ENCODE measurements at places on chromosomes 12 and 14. TPM values are rescaled to one million over a fixed set of nuclear protein-coding genes. Genes with fewer than 3 reads are reported as not detected.

DNA sequence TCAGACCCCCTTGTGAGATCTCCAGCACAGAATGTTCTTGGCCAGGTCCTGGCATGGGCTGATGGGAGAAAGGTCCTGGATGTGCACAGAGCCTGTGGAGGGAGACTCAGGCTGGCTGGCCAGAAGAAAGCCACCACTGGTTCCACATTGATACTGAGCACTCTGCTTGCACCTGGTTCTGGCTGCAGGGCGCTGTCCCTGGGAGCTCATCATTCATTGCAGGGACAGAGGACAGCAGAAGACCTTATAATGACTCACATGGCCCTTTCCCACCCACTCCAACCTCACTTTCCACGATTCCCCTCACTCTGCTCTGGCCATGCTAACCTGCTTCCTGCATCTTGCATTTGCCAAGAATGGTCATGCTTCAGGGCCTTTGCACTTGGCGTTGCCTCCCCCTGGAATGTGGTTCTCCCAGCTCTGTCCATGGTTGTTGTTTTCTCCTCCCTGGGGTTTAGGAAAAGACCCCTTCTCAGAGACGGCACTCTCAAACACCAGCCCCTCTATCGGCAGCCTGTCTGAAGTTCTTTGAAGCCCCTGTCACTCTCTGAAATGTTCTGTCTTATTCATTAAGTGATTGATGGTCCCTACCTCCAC lies 10.3 kb downstream of the KRT7 start:
- H3K36me3 ChIP-seq, result peaks cover 4% of the 10 kb centered on the region
- no peak overlapping the region for H3K4me3 ChIP-seq
- H3K27ac ChIP-seq, result no peak overlapping the region
- no peak for DNase-seq

GRCh38 chr12:109638735-109639134 lies 65.1 kb downstream of the MVK start:
- no peak overlapping the region for H3K27ac ChIP-seq
- H3K27me3 ChIP-seq, result no peaks in the 10 kb centered on the region
- no peaks in the 10 kb centered on the region for H3K36me3 ChIP-seq

GRCh38 chr12:67442347-67442841 lies 173.2 kb downstream of the CAND1 start:
- H3K27ac ChIP-seq, result no peak overlapping the region
- no peak for DNase-seq
- H3K4me1 ChIP-seq, result peaks cover 7% of the 10 kb centered on the region

DNA sequence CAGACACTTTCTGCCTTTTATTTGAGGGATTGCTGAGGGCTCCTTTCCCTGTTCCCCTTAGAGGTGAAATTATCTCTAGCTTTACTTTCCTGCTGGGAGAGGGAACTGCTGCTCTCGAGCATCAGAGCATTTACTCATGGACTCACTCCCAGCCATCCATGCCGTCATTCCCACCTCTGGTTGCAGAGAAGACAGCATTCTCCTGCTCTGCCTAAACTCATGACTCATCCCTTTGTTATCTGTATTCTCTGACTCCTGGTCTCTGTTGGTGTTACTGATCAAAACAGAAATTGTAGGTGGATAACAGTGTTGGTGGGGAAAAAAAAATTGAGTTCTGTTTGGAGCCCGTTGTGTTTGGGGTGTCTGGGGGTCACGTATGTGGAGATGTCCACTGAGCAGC lies 159.3 kb downstream of the TTC8 start:
- no peak for DNase-seq
- peaks cover 7% of the 10 kb centered on the region for H3K27me3 ChIP-seq
- no peak overlapping the region for H3K4me3 ChIP-seq
- no peaks in the 10 kb centered on the region for H3K4me1 ChIP-seq
- no peak overlapping the region for H3K27ac ChIP-seq

GRCh38 chr14:99568567-99569560 lies 35.1 kb downstream of the CCDC85C start:
- H3K36me3 ChIP-seq, result no peaks in the 10 kb centered on the region
- no peaks in the 10 kb centered on the region for H3K27me3 ChIP-seq
- H3K4me1 ChIP-seq, result peaks cover 10% of the 10 kb centered on the region
- no peak overlapping the region for H3K27ac ChIP-seq
- no peak overlapping the region for H3K4me3 ChIP-seq
- DNase-seq, result no peak

DNA sequence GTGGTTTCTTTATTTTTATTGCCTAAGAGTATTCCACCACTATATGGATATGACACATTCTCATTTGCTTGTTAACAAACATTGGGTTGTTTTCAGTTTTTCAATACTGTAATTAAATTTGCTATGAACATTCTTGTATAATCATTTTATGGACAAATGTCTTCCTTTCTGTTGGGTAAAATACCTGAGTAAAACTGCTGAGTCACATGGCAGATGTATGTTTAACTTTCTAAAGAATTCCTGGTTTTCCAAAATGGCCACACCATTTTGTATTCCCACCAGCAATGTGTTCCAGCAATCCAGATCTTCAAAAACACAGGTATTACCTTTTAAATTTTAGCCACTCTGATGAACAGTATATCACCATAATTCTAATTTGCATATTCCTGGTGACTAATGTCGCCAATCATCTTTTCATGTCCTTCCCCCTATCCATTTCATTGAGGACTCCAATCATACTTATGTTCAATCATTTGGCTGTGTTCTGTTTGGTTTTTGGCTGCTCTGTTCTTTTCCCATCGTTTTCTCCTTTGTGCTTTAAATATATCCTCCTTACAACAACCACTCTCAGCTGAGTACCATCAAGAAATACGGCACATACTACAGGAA lies 36.0 kb downstream of the CDK17 start:
- H3K4me3 ChIP-seq, result no peak overlapping the region
- H3K4me1 ChIP-seq, result peaks cover 5% of the 10 kb centered on the region
- no peak for DNase-seq
- no peak overlapping the region for H3K27ac ChIP-seq

- no peaks in the 10 kb centered on the region for H3K4me1 ChIP-seq
- no peaks in the 10 kb centered on the region for H3K27me3 ChIP-seq
- H3K4me3 ChIP-seq, result no peak overlapping the region
- no peak for DNase-seq
- peaks cover 21% of the 10 kb centered on the region for H3K36me3 ChIP-seq
- H3K27ac ChIP-seq, result no peak overlapping the region
Observed at GRCh38 chr12:26896913-26897312, 40.9 kb downstream of the INTS13 start.

- no peaks in the 10 kb centered on the region for H3K36me3 ChIP-seq
- H3K27me3 ChIP-seq, result no peaks in the 10 kb centered on the region
- H3K27ac ChIP-seq, result no peak overlapping the region
Observed at GRCh38 chr14:104872469-104873341, 7.6 kb downstream of the CEP170B start.

GRCh38 chr12:78712834-78713481 lies 151.6 kb upstream of the SYT1 start:
- H3K36me3 ChIP-seq, result no peaks in the 10 kb centered on the region
- no peak overlapping the region for H3K4me3 ChIP-seq
- H3K27me3 ChIP-seq, result no peaks in the 10 kb centered on the region

DNA sequence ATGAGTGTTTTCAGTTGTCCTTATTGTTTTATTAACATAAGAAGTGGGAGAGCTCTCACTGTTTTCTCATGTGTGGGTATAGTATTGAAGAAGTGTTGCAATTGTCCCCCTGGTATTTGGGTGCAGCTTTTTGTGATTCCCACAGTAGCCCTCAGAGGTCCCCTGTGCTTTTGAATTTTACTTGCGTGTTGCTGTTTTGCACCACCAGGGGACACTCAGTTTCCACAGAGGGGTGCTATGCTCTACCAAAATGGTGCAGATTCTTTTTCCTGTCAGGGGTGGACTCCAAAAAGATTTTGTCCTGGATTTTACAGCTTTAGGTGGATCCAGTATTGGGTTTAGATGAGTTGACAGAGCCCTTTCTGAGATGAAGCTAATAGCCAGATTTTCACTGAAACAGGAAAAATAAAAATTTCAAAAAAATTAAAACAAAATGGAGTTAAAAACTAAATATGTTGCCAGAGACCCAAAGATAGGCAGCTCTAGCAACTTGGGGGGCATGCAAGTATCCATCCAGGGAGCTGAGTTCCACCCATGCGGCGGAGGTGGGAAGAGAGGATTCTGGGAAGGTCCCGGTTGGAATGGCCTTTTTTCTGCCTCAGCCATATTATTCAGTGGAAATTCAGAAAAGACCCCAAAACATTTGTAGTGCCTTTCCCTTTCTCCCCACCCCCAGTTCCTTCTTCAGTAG lies 50.2 kb downstream of the TTLL5 start:
- peaks cover 15% of the 10 kb centered on the region for H3K4me1 ChIP-seq
- H3K36me3 ChIP-seq, result peaks cover 14% of the 10 kb centered on the region
- peak; percentile 51 for DNase-seq

GRCh38 chr14:104451474-104451873 lies 128.1 kb upstream of the C14orf180 start:
- no peaks in the 10 kb centered on the region for H3K4me1 ChIP-seq
- no peak for DNase-seq
- H3K27ac ChIP-seq, result no peak overlapping the region
- H3K36me3 ChIP-seq, result no peaks in the 10 kb centered on the region
- H3K4me3 ChIP-seq, result no peak overlapping the region
- H3K27me3 ChIP-seq, result no peaks in the 10 kb centered on the region

DNA sequence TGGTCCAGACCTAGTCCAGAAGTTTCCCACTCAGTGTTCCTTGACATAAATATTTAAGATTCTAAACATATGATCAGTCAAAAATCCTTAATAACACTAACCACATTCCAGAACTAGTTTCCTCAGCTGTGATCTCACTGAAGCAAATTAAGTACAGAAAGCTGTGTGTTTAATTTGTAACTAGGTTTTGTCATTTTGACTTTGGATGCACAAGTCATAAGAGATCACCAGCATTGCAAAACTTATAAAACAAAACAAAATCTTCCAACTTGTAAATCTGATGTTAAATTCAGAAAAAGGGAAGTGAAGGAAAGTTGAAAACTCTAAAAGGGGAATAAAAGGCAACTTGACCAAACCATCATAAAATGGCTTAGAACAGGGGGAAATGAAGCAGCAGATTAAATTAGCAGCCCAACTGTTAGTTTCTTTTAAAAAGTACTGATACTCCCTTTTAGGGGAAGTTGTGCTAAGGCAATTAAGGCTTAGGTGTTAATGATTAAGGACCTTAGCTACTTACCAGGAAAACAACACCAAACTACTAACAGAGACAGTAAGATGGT lies 56.6 kb downstream of the SH2B3 start:
- no peak overlapping the region for H3K4me3 ChIP-seq
- no peak for DNase-seq
- peaks cover 4% of the 10 kb centered on the region for H3K4me1 ChIP-seq
- no peak overlapping the region for H3K27ac ChIP-seq
- H3K27me3 ChIP-seq, result no peaks in the 10 kb centered on the region
- H3K36me3 ChIP-seq, result peaks cover 55% of the 10 kb centered on the region

DNA sequence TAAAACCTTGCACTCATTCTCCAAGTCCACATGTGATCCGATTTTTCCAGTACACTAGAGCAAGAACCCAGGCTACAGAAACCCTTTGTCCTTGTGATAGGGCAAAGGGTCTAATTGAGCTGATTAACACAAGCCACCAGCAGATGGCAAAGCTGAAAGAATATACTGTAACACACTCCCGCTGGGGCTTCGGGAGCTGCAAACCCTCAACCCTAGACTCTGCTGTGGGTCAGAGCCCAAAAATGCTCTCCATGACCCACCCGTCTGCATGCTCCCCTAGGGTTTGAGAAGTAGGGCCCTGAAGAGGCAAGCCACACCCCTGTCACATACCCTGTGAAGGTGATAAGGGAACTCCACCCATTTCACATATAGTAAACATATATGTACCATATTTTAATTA lies 33.6 kb upstream of the PCNX1 start:
- H3K4me3 ChIP-seq, result no peak overlapping the region
- DNase-seq, result no peak
- no peaks in the 10 kb centered on the region for H3K27me3 ChIP-seq
- H3K36me3 ChIP-seq, result no peaks in the 10 kb centered on the region
- no peaks in the 10 kb centered on the region for H3K4me1 ChIP-seq

DNA sequence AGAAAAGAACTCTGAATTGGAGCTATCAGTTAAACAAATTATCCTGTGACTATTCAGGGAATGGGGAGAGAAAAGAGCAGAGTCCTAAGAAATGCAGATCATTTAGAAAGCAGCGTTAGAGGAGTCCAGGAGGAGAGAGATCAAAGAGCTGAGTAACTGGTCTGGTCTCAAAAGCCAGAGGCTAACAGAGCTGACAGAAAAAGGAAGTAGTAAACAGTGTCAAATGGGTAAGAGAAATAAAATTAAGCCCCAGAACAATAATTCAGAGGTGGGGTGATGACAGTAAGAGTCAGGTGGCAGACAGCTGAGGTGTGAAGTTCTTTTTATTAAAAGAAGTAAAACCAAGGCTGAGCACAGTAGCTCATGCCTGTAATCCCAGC lies 19.3 kb downstream of the GXYLT1 start:
- no peak overlapping the region for H3K4me3 ChIP-seq
- H3K27me3 ChIP-seq, result no peaks in the 10 kb centered on the region
- no peaks in the 10 kb centered on the region for H3K4me1 ChIP-seq
- no peak for DNase-seq
- H3K36me3 ChIP-seq, result no peaks in the 10 kb centered on the region
- H3K27ac ChIP-seq, result no peak overlapping the region

GRCh38 chr14:98175436-98175835 lies 1096.6 kb downstream of the BCL11B start:
- no peaks in the 10 kb centered on the region for H3K36me3 ChIP-seq
- no peaks in the 10 kb centered on the region for H3K4me1 ChIP-seq
- H3K4me3 ChIP-seq, result no peak overlapping the region
- no peak for DNase-seq
- no peak overlapping the region for H3K27ac ChIP-seq

GRCh38 chr12:33994857-33995808 lies 27.2 kb upstream of the ALG10 start:
- H3K36me3 ChIP-seq, result no peaks in the 10 kb centered on the region
- no peak for DNase-seq
- no peak overlapping the region for H3K4me3 ChIP-seq
- H3K27ac ChIP-seq, result no peak overlapping the region
- no peaks in the 10 kb centered on the region for H3K27me3 ChIP-seq
- H3K4me1 ChIP-seq, result no peaks in the 10 kb centered on the region

- H3K4me1 ChIP-seq, result peaks cover 80% of the 10 kb centered on the region
- H3K27me3 ChIP-seq, result no peaks in the 10 kb centered on the region
- no peak overlapping the region for H3K27ac ChIP-seq
- H3K4me3 ChIP-seq, result no peak overlapping the region
Observed at GRCh38 chr12:124545508-124546418, 21.6 kb downstream of the NCOR2 start.

The TCL1B gene
- not detected for total RNA-seq

The ACSM4 gene
- total RNA-seq, result not detected

The PRIMA1 gene
- 0.15 TPM for total RNA-seq

The AACS gene
- 27.6 TPM for total RNA-seq

The RD3L gene
- not detected for total RNA-seq

Measured in left lung (tissue), 14 donors.